Breast epithelium (tissue), 4 donors: ENCODE measurements at places on chromosomes 1 and 21. TPM values are rescaled to one million over a fixed set of nuclear protein-coding genes. Genes with fewer than 3 reads are reported as not detected.
A peak's percentile ranks its signal among the peaks of the same experiment; 100 is the strongest.

DNA sequence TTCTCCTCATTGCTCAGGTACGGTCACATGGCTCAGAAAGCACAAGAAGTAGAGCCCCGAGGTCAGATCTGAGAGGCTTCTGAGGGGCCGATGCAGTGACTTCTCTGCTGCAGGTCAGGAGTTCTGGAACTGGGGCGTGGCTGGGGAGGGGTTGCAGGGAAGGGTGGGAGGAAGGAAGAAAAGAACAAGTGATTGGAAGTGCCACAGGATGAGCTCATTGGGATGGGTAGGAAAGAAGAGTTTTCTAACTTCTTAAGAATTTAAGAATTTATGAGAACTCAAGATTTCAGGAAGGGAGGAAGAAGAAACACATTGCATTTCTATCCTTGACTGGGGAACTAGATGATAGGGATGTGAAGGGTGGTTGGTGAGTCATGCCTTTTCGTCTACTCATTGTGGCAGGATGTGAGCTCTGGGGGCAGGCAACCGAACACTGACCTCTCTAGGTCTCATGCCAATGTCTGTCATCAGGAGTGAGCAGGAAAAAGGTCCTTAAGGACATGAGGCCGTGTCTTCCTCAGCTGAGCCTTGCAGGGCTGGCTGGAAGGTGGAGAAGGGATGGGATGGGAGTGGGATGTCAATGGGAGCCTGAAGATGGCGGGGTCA is 497 bp downstream of the FCRLB start:
- no peak overlapping the region for H3K27ac ChIP-seq
- no peak overlapping the region for H3K4me3 ChIP-seq
- H3K36me3 ChIP-seq = no peaks in the 10 kb centered on the region
- no peak for DNase-seq
- H3K4me1 ChIP-seq = no peaks in the 10 kb centered on the region

DNA sequence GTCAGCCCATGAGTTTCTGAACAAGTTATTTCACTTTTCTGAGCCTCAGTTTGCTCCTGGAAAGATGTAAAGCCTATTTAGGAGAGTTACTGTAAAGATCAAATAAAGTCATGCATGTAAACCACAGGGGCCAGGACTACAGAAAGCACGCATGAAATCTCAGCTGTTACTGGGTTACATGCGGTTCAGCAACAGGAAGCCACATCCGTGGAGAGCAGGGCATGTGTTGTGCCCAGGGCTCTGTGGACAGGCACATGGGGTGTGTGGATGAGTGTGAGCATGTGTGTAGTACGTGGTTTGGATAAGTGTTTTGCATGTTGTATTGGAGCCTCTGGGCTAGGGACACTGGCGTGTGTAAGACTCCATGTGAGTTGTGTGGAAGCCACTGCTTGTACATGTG is 2.2 kb upstream of the EPHA2 start:
- H3K36me3 ChIP-seq = no peaks in the 10 kb centered on the region
- no peak for DNase-seq
- H3K27me3 ChIP-seq = no peaks in the 10 kb centered on the region
- peak overlapping the region; percentile 7 for H3K27ac ChIP-seq
- no peak overlapping the region for H3K4me3 ChIP-seq
- peaks cover 9% of the 10 kb centered on the region for H3K4me1 ChIP-seq

GRCh38 chr1:185238447-185238846 is 78.6 kb downstream of the IVNS1ABP start:
- H3K27ac ChIP-seq = no peak overlapping the region
- H3K27me3 ChIP-seq = no peaks in the 10 kb centered on the region
- no peak for DNase-seq
- no peaks in the 10 kb centered on the region for H3K36me3 ChIP-seq

- H3K27me3 ChIP-seq = no peaks in the 10 kb centered on the region
- no peaks in the 10 kb centered on the region for H3K4me1 ChIP-seq
- no peak for DNase-seq
- H3K4me3 ChIP-seq = no peak overlapping the region
- H3K36me3 ChIP-seq = no peaks in the 10 kb centered on the region
- H3K27ac ChIP-seq = no peak overlapping the region
Measured at GRCh38 chr1:25500694-25501093, 42.7 kb upstream of the LDLRAP1 start.

- DNase-seq = no peak
- no peak overlapping the region for H3K4me3 ChIP-seq
- H3K27ac ChIP-seq = no peak overlapping the region
- no peaks in the 10 kb centered on the region for H3K4me1 ChIP-seq
- H3K36me3 ChIP-seq = no peaks in the 10 kb centered on the region
Measured at GRCh38 chr1:207791290-207791689, 39.4 kb downstream of the CD46 start.

DNA sequence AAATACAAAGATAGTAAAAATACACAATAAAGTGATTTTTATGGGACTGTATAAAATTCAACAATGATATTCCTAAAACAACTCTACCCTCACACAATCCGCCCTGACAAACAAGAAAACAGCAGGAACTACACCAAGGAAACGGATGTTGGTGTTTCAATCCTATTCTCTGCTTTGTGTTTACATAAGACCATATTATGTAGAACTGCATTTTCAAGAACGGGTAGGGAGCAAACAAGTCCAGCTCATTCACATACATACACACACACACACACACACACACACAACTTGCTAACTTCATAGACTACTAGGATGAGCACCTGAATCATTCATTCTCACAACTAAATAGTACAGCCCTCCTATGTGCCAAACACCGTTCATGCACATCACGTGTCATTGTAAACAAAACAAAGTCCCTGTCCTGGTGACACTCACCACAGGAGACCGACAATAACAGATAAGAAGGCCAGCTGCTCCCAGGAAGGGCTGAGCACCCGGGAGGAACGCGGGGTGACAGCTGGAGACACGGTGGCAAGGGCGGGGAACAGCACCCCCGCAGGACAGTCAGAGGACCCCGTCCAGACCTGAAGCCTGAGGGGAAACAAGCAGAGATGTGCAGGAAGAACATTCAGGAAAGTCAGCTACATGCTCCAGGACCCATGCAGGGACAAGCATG is 43.0 kb downstream of the NPHP4 start:
- DNase-seq = no peak
- no peaks in the 10 kb centered on the region for H3K4me1 ChIP-seq
- H3K36me3 ChIP-seq = no peaks in the 10 kb centered on the region
- no peaks in the 10 kb centered on the region for H3K27me3 ChIP-seq

DNA sequence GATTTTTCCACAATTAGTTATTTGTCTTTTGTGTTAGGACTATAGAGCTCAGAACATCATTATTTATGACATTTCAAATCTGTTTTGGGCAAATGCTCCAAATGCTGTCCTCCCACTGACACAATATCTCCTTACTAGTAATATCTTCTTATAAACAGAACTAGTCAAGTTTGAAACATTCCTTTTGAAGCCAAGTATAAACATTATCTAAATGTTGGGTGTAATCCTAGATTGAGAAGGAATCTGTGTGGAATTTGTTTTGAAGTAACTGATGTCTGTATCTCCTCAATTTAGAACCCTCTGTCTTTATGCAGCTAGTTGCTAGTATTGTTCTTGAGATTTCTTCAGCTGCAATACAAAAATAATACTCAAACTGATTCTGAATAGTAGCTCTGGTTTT is 28.5 kb upstream of the PAXBP1 start:
- H3K4me3 ChIP-seq = no peak overlapping the region
- DNase-seq = no peak
- H3K36me3 ChIP-seq = no peaks in the 10 kb centered on the region
- H3K4me1 ChIP-seq = peaks cover 3% of the 10 kb centered on the region
- H3K27me3 ChIP-seq = no peaks in the 10 kb centered on the region

DNA sequence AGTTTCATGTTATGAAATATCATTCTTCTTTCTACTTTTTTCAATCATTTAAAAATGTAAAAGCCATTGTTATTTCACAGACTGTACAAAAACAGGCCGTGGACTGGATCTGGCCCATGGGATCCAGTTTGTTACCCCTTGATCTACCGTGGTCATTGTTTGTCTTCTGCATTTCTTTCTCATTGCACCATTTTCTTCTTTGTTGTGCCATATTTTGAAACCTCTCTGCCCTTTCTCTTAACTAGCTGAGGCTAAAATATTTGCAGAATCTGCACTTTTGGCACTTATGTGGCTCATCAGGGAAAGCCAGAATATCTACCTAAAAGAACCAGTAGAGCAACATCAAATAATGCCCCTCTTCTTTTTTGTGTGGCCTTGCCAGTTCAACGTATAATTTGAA is 50.5 kb downstream of the DNAJC6 start:
- H3K27me3 ChIP-seq = no peaks in the 10 kb centered on the region
- no peak overlapping the region for H3K27ac ChIP-seq
- DNase-seq = no peak
- H3K4me3 ChIP-seq = no peak overlapping the region

DNA sequence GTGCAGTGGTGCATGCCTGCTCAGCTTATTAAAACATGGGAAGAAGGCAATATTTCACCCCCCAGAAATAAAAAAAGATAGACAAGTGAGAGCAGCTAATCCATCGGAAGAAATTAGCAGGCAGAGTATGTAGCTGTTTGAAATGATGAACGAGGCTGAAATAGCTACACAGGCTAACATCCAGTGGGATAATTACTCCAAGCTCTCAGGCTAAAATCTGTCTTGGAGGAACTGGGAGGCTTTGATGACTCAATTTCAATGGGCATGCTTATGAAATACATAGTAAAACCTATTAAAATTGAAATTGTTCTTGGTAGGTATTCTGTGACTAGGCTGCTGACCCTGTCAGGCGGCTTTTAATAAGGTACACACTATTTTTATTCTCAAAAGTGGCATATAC is 84.1 kb upstream of the RRP15 start:
- H3K4me3 ChIP-seq = no peak overlapping the region
- H3K27me3 ChIP-seq = no peaks in the 10 kb centered on the region
- no peaks in the 10 kb centered on the region for H3K36me3 ChIP-seq
- DNase-seq = no peak
- H3K4me1 ChIP-seq = no peaks in the 10 kb centered on the region
- no peak overlapping the region for H3K27ac ChIP-seq

GRCh38 chr1:86507935-86508582 is 38.8 kb upstream of the CLCA4 start:
- H3K36me3 ChIP-seq = no peaks in the 10 kb centered on the region
- no peaks in the 10 kb centered on the region for H3K27me3 ChIP-seq
- no peaks in the 10 kb centered on the region for H3K4me1 ChIP-seq
- DNase-seq = no peak
- no peak overlapping the region for H3K4me3 ChIP-seq
- no peak overlapping the region for H3K27ac ChIP-seq

DNA sequence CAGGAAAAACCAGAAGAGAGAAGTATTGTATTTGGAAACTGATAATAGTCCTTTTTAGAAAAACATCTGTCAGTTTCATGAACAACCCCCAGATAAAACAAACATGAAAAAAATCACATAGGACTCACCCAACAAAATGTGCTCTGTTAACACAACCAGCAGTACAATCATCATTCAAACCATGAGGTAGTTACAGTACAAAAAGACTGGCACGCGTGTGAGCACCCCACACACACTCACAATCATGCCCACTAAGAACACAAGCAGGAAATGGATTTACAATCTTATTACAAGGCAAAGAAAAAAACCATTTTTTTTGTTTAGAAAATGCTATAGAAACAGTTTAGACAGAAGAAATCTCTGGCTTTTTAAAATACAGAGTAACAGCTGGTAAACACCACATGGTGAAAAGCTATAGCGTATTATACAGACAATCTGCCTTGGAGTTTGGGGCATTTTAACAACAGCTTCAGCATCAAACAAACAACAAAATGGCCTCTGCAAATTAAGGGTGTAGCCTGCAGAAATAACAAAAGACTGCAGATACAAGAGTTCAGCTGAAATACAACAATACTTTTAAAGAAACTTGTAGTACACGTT is 180.0 kb downstream of the CDC7 start:
- H3K4me1 ChIP-seq = no peaks in the 10 kb centered on the region
- no peak overlapping the region for H3K4me3 ChIP-seq
- no peak for DNase-seq
- H3K36me3 ChIP-seq = no peaks in the 10 kb centered on the region
- H3K27me3 ChIP-seq = no peaks in the 10 kb centered on the region

DNA sequence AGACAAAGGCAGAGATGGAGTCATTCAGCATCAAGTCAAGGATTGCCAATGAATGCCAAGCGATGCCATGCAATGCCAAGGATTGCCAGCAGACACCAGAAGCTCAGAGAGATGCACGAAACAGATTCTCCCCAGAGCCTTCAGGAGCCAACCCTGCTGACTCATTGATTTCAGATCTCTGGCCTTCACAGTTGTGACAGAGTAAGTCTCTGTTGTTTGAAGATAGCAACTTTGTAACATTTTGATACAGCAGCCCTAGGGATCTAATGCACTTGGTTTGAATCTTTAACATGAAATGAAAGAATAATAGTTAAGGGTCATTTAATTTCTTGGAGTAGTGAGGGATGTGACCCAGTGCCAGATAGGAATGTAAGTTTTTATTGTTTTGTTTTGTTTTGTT is 287.4 kb upstream of the RUNX1 start:
- DNase-seq = no peak
- H3K36me3 ChIP-seq = no peaks in the 10 kb centered on the region
- H3K4me1 ChIP-seq = no peaks in the 10 kb centered on the region
- H3K27me3 ChIP-seq = no peaks in the 10 kb centered on the region

DNA sequence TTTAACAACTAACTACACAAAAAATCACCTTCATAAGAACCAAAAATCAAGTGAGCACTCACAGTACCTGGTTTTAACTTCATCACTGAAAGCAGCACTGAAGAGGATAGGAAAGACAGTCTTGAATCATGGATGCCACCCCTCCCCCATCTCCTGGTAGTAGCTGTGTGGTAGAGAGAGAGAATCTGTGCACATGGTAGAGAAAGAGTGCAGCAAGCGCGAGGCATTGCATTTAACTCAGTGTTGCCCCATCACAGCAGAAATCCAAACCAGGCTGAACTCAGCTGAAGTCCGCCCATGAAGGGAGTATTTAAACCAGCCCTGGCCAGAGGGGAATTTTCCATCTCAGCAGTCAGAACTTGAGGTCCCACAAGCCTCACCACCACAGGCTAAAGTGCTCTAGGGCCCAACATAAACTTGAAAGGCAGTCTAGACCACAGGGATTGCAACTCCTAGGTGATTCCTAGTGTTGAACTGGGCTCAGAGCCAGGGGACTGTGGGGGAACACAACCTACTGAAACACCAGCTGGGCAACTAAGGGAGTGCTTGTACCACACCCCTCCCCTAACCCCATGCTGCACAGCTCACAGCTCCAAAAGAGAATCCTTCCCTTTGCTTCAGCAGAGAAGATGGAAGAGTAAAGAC is 38.4 kb downstream of the VAV3 start:
- H3K36me3 ChIP-seq = no peaks in the 10 kb centered on the region
- H3K4me1 ChIP-seq = no peaks in the 10 kb centered on the region
- H3K27ac ChIP-seq = no peak overlapping the region
- DNase-seq = no peak

- H3K36me3 ChIP-seq = no peaks in the 10 kb centered on the region
- no peak overlapping the region for H3K27ac ChIP-seq
- no peak overlapping the region for H3K4me3 ChIP-seq
- no peak for DNase-seq
- H3K4me1 ChIP-seq = no peaks in the 10 kb centered on the region
Measured at GRCh38 chr1:109530457-109531087, 9.1 kb upstream of the GPR61 start.

Gene CA14
- total RNA-seq = not detected

Gene LRRC38
- not detected for total RNA-seq

Gene DAB1
- total RNA-seq = 0.59 TPM

Gene S100A14
- 70.1 TPM for total RNA-seq

Gene NHLH1
- not detected for total RNA-seq
